ENCODE measurements at places on chromosomes 7 and 10.

- DNase-seq: peak; percentile 13
Observed at GRCh38 chr10:117365612-117366011, 9.6 kb downstream of the PDZD8 start.

DNA sequence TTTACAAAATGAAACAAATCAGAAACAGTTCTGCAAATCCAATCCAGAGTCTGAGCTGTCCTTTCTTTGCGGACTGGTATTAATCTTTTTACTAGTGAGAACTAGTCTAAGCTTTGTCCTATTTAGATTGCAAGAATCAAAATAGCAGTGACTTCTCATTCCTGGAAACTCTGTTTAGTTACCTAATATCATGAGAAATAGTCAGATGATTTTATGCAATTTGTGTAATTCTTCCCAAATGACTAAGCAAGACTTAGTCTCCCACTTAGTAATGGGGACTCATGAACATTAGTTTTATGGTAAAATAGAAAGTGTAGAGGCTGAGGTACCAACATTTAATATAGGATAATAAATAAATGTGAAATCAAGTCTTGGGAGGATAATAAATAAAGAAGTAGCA is 341.3 kb downstream of the DNAJB9 start:
- DNase-seq: no peak

DNA sequence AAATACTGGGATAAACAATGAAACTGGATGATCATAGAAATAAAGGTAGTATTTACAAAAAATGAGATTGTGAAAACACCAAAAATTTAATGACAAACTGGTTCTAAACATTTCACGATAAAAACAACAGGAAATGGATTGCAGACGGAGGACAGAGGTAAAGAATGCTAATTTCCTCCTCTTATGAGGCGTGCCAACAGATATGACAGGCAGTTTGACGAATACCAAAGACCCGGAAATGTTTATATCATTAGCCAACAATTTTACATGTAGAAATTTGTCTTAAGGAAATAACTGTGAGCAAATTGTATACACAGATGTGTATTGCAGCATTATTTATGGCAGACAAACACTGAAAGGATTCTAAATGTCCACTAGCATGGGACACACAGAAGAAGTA is 162.0 kb upstream of the MGMT start:
- DNase-seq: no peak

GRCh38 chr10:4831091-4831490 is 5.1 kb downstream of the AKR1E2 start:
- DNase-seq: no peak

DNA sequence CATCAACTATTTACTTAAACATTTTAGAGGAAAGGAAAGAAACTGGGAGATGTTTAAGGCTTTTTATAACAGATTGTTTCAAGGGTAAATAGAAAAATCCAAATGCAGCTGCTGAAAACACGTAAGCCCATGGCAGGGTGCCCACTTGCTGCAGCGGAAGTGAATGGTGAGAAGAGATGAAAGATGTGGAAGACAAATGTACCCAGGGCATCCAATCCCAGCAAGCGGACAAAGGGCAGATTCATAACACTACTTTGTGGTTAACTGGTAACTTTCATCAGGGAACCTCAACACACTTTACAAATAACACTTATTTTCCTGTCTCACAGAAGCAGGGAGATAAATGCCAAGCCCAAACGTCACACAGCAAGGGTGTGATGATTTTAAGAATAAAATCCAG is 358.4 kb downstream of the KCNMA1 start:
- DNase-seq: no peak

All from CD4-positive, alpha-beta T cell treated with Interleukin-15 for 4 hours (primary cell).